ENCODE measurements at places on chromosomes 3 and 15.
A peak's percentile ranks its signal among the peaks of the same experiment; 100 is the strongest.

DNA sequence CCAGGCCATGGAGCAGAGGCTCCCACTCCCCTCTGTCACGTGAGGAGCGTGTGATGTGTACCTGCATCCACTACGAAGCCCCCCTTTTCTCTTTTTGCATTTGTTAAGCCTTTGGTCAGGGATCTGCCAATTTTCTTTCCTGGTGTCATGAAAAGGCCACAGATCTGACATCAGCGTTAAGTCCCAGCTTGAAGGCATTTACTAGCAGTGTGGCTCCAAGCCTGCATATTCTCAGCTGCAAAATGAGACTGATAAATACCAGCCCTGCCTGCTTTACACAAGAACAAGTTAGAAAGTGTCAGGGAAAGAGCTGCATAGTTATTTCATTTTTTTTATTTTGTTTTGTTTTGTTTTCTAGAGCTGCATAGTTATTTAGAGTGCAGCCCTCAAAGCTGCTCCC lies 2.3 kb upstream of the ANKRD63 start:
- peaks cover 24% of the 10 kb centered on the region for H3K4me1 ChIP-seq
- no peaks in the 10 kb centered on the region for H3K36me3 ChIP-seq
- no peak for DNase-seq
- H3K27me3 ChIP-seq = peaks cover 14% of the 10 kb centered on the region

GRCh38 chr3:129016720-129017483 lies 15.8 kb downstream of the EFCC1 start:
- H3K27ac ChIP-seq = no peak overlapping the region
- H3K36me3 ChIP-seq = no peaks in the 10 kb centered on the region
- no peak overlapping the region for H3K4me3 ChIP-seq
- H3K4me1 ChIP-seq = peaks cover 31% of the 10 kb centered on the region

GRCh38 chr3:77052733-77053670 lies 13.1 kb downstream of the ROBO2 start:
- no peak overlapping the region for H3K4me3 ChIP-seq
- H3K27ac ChIP-seq = no peak overlapping the region
- no peak for DNase-seq
- no peaks in the 10 kb centered on the region for H3K36me3 ChIP-seq

GRCh38 chr3:101828691-101829436 lies 20.4 kb upstream of the NFKBIZ start:
- DNase-seq = no peak
- H3K4me1 ChIP-seq = peaks cover 41% of the 10 kb centered on the region
- H3K27me3 ChIP-seq = no peaks in the 10 kb centered on the region
- H3K27ac ChIP-seq = peak overlapping the region; percentile 92

GRCh38 chr15:72588096-72588495 lies 66.4 kb upstream of the GOLGA6B start:
- no peaks in the 10 kb centered on the region for H3K36me3 ChIP-seq
- no peak for DNase-seq
- no peak overlapping the region for H3K27ac ChIP-seq
- H3K4me1 ChIP-seq = no peaks in the 10 kb centered on the region

DNA sequence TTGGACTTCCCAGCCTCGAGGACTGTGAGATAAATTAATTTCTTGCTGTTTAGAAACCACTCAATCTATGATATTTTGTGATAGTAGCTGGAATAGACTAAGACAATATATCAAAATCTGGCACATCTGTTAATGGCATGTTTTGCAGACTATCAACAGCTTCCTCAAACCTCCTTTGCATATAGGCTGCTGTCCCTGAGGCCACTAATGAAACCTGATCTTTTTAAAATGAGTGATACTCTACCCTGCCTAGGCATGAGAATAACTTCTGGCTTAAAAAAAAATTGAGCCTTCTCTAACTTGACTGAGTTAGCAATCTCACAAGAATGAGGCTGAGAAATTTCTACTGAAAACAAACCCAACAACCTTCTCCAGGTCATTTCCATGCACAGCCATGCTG lies 176.0 kb upstream of the CRBN start:
- no peak overlapping the region for H3K27ac ChIP-seq
- H3K36me3 ChIP-seq = no peaks in the 10 kb centered on the region
- no peaks in the 10 kb centered on the region for H3K27me3 ChIP-seq
- no peak for DNase-seq
- no peak overlapping the region for H3K4me3 ChIP-seq
